ENCODE measurements at places on chromosomes 16 and 17.

DNA sequence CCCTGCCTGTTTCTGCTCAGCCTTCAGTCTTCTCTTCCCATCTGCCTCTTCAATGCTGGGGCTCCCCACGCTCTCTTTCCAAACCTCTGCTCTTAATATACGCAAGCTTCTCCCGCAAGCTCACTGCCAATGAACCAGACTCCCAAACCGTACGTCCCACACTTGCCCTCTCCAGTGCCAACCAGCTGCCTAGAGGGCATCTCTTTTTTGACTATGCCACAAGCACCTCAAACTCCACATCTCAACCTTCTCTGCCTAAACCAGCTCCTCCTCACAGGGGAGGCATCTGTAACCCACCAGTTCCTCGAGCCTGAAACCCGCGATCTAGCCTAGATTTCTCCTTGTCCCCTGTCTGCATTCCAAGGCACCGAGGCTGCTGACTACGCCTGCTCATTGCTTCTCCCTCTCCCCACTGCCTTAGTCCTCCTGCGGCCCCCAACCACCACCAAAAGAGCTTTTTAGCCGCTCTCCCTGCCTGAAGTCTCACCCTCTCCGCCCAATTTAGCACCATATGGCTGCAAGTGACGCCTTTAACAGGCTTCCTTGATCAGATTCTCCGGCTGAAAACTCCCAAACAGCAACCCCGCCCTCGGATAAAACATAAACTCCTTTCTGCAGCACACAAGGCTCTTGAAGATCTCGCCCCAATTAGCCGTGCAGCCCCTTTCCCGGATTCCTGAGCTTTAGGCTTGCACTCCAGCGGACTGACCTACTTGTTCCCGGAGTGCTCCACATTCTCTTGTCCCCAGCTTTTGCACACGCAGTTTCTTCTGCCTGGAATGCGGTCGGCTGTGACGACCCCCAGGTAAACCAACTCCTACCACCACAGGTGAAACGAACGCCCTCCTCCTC lies 1.5 kb downstream of the GGA2 start:
- DNase-seq, result peak; percentile 52

DNA sequence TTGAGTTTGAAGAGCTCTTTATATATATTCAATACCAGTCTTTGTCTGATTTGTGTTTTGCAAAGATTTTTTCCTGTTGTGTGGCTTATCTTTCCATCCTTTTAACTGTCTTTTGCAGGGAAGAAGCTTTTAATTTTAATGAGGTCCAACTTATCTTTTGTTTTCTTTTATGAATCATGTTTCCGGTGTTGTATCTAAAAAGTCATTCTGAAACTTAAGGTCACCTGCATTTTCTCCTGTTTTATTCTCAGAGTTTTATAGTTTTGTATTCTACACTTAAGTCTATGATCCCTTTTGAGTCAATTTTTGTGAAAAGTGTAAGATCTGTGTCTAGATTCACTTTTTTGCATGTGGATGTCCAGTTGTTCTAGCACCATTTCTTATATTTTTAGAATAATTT lies 24.6 kb upstream of the COX10 start:
- DNase-seq, result no peak

- no peak for DNase-seq
Observed at GRCh38 chr17:75824666-75825065, 19.5 kb downstream of the UNC13D start.

- DNase-seq, result no peak
Observed at GRCh38 chr16:83899978-83900377, 1.1 kb downstream of the MLYCD start.

- no peak for DNase-seq
Observed at GRCh38 chr17:76566988-76567431, 18.6 kb downstream of the ST6GALNAC2 start.

- no peak for DNase-seq
Observed at GRCh38 chr16:58393138-58393504, 850 bp downstream of the GINS3 start.

GRCh38 chr17:67443931-67444595 lies 67.0 kb downstream of the PITPNC1 start:
- DNase-seq, result no peak

GRCh38 chr16:87202346-87202745 lies 114.8 kb downstream of the C16orf95 start:
- peak; percentile 53 for DNase-seq

DNA sequence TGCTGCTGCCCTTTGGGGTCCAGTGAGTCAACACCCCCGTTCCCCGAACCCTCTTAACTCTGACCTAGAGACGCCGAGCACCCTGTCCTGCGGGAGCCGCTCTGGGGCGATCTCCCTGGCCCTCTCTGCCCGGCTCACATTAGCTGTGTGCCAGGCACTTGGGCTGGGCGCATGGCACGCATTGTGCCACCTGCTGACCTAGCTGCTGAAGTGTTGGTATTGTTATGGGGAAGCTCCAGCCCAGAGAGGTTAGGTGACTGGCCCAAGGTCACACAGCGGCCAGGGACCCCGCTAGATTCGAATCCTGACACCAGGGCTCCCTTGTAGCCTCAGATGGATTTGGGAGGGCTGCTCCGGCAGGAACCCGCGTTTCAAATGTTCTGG lies 1.1 kb downstream of the HSD17B1 start:
- DNase-seq, result no peak

- DNase-seq, result no peak
Observed at GRCh38 chr17:45828582-45829133, 16.0 kb upstream of the SPPL2C start.

- no peak for DNase-seq
Observed at GRCh38 chr17:31789707-31790505, 69.1 kb downstream of the COPRS start.

DNA sequence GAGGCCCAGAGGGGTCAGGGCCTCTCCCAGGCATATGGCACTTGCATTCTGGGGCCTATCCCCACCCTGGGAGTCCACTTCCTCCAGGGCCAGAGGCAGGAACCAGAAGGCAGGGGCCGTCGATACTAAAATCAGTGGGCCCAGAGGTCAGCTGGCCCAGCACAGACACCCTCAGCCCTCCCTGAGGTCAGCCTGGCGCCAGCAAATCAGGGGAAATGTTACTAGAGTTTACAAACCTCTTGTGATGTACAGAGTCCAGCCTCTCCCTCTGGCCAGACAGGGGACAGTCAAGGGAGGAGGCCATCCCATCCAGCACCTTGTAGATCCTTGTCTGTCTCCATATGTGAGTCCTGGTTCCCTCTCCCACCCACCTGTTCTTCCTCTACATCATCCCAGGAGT lies 10.8 kb downstream of the CDH5 start:
- no peak for DNase-seq

- DNase-seq, result peak; percentile 85
Observed at GRCh38 chr17:73192206-73192893, 505 bp upstream of the COG1 start.
